ENCODE measurements at places on chromosomes 2 and 18. TPM values are rescaled to one million over a fixed set of nuclear protein-coding genes. Genes with fewer than 3 reads are reported as not detected.

The PROC gene
- total RNA-seq = 5.9 TPM

DNA sequence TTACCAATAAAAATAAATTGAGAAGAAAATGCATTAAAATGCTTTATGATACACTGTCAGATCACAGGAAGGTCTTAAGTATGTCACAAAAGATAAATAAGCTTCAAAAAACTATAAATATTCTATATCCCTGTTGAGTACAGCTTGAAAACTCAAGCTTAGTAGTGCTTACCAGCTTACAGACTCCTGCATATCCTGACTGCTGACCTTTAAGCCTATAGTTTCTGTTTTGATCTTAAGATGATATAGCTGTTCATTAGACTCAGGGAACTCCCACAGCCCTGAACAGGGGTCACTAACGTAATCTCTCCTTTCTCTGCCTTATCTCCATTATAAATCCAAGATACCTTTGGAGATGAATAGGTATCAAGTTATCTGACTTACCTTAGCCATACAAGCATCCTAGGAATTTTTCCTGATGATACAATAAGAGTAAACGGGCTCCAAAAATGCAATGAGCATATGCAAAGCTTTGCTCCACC lies 93.7 kb upstream of the RBBP8 start:
- H3K27me3 ChIP-seq = no peaks in the 10 kb centered on the region
- H3K4me3 ChIP-seq = no peak overlapping the region
- no peak for DNase-seq
- no peaks in the 10 kb centered on the region for H3K36me3 ChIP-seq
- H3K27ac ChIP-seq = no peak overlapping the region

- DNase-seq = peak; percentile 29
- no peaks in the 10 kb centered on the region for H3K36me3 ChIP-seq
- H3K4me3 ChIP-seq = no peak overlapping the region
Observed at GRCh38 chr2:215403441-215404347, 32.2 kb downstream of the FN1 start.

DNA sequence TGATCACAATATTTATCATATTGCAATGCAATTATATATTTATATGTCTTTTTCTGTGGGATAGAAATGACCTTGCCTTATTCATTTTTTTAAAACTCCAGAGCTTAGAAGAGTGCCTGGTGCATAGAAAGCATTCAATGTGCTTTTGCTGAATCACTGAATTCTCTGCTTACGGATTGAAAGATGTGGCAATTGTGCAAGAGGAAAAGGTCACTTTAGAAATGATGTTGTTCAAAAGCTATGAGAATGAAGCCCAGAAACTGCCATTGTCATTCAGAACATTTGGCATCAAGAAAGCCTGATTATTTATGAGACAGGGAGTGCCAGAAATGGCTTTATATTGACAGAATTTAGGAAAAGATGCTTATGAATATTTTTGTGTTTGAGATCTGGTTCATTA lies 678.6 kb upstream of the CDH2 start:
- no peaks in the 10 kb centered on the region for H3K27me3 ChIP-seq
- no peak for DNase-seq
- H3K36me3 ChIP-seq = no peaks in the 10 kb centered on the region
- H3K27ac ChIP-seq = no peak overlapping the region

GRCh38 chr2:96684883-96685576 lies 42.5 kb downstream of the FER1L5 start:
- no peak overlapping the region for H3K27ac ChIP-seq
- no peak for DNase-seq
- no peak overlapping the region for H3K4me3 ChIP-seq
- no peaks in the 10 kb centered on the region for H3K27me3 ChIP-seq
- no peaks in the 10 kb centered on the region for H3K4me1 ChIP-seq
- no peaks in the 10 kb centered on the region for H3K36me3 ChIP-seq

The PDCD1 gene
- 1.6 TPM for total RNA-seq

- H3K4me1 ChIP-seq = no peaks in the 10 kb centered on the region
- H3K27me3 ChIP-seq = no peaks in the 10 kb centered on the region
- no peak overlapping the region for H3K4me3 ChIP-seq
- DNase-seq = no peak
- no peaks in the 10 kb centered on the region for H3K36me3 ChIP-seq
Observed at GRCh38 chr2:49371128-49371701, 216.9 kb upstream of the FSHR start.

The STAMBP gene
- total RNA-seq = 34.8 TPM

DNA sequence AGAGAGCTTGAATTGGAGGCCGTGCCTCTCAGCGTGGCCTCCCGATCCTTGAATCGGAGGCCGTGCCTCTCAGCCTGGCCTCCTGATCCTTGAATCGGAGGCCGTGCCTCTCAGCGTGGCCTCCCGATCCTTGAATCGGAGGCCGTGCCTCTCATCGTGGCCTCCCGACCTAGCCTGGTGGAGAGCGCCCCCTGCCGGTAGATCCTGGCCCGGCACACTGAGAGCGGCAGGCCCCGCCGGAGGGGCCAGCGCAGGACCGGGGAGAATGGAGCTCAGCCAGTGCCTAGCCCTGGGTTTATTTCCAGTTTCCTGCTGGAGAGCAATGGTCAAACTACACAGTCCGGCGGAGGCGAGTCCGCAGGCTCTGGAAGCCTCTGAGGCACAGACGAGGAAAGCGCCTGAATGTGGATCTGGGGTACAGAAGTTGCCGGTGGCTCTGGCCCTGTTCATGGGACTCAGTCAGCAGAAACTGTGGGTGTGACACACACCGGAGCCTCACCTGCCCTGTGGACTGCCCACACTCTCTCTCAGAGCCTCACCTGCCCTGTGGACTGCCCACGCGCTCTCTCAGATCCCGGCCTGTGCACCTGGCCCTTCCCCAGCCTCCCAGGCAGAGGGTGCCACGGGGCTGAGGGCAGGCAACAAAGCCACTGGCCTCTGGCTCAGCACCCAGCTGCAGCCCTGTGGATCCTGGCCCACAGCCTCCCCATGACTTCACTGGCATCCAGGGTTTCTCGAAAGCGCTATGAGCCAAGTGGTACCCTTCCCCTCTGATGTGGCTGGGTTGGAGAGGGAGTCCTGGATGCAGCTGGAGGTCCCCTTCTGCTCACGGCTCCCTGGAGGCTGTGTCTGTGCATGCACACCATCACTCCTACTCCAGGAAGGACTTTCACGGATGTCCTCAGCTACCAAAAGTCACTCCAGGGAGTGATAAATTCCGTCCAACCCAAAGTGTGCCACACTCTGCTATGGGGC lies 1.5 kb downstream of the IL36B start:
- H3K4me3 ChIP-seq = no peak overlapping the region
- no peak overlapping the region for H3K27ac ChIP-seq
- H3K4me1 ChIP-seq = no peaks in the 10 kb centered on the region
- no peaks in the 10 kb centered on the region for H3K27me3 ChIP-seq
- no peaks in the 10 kb centered on the region for H3K36me3 ChIP-seq

DNA sequence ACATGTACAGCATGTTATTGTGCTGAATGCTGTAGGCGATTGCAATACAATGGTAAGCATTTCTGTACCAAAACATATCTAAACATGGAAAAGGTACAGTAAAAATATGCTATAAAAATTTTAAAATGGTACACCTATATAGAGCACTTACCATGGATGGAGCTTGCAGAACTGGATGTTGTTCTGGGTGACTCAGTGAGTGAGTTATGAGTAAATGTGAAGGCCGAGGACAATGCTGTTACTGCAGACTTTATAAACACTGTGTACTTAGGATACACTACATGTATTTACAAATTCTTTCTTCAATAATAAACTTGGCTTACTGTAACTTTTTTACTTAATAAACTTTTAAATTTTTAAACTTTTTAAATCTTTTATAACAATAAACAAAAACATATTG lies 473.4 kb upstream of the UBE2E3 start:
- no peak for DNase-seq
- no peaks in the 10 kb centered on the region for H3K27me3 ChIP-seq
- H3K4me3 ChIP-seq = no peak overlapping the region
- H3K36me3 ChIP-seq = no peaks in the 10 kb centered on the region
- no peak overlapping the region for H3K27ac ChIP-seq

GRCh38 chr2:235050980-235051351 lies 99.1 kb downstream of the SH3BP4 start:
- H3K4me3 ChIP-seq = no peak overlapping the region
- H3K27me3 ChIP-seq = no peaks in the 10 kb centered on the region
- peaks cover 30% of the 10 kb centered on the region for H3K36me3 ChIP-seq
- peak overlapping the region; percentile 72 for H3K27ac ChIP-seq
- DNase-seq = peak; percentile 90

DNA sequence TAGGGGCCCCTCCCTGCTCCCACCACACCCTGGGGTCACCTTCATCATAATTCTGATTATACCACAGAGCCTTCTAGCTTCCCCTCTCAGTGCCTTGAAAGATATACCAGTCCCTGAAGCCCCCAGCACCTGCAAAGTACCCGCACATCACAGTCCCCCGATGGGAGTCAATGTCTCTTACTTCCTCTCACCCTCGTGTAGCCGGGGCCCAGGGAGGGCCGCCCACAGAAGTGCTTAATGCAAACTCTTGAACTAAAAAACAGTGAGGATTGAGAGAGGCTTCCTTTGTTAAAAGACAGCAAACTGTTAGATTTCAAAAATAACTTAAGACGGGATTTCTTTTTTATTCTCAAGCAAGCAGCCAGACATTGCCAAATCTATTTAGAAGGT lies 76.5 kb downstream of the SFXN5 start:
- peaks cover 2% of the 10 kb centered on the region for H3K4me1 ChIP-seq
- DNase-seq = no peak
- H3K27me3 ChIP-seq = no peaks in the 10 kb centered on the region
- H3K36me3 ChIP-seq = no peaks in the 10 kb centered on the region
- H3K4me3 ChIP-seq = no peak overlapping the region

GRCh38 chr18:2948038-2948437 lies 64.9 kb downstream of the LPIN2 start:
- DNase-seq = no peak
- no peaks in the 10 kb centered on the region for H3K4me1 ChIP-seq
- peaks cover 3% of the 10 kb centered on the region for H3K36me3 ChIP-seq
- H3K27me3 ChIP-seq = no peaks in the 10 kb centered on the region
- H3K4me3 ChIP-seq = no peak overlapping the region
- no peak overlapping the region for H3K27ac ChIP-seq

- H3K4me3 ChIP-seq = no peak overlapping the region
- H3K4me1 ChIP-seq = no peaks in the 10 kb centered on the region
- H3K27me3 ChIP-seq = no peaks in the 10 kb centered on the region
- no peaks in the 10 kb centered on the region for H3K36me3 ChIP-seq
- no peak for DNase-seq
Observed at GRCh38 chr2:68861330-68861729, 9.9 kb downstream of the BMP10 start.

DNA sequence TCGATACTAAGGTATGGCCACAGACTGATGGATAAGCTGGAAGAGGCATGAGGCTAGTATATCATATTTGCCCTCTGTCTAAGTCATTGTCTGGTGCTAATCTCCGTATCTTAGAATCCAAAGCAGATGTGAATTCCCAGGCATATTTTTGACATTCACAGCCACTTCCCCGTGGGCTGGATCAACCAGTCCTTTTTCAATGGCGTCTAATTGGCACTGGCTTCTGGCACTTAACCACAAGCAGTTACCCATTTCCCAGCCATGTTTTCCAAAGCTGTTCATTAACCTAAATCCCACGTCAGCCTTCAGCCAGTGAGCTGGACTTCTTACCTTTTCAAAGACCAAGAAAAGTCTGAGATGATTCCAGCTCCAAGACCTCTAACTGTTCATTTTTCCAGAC lies 20.7 kb upstream of the ZNF407 start:
- peak overlapping the region; percentile 67 for H3K27ac ChIP-seq
- peaks cover 18% of the 10 kb centered on the region for H3K4me1 ChIP-seq
- no peak for DNase-seq
- no peaks in the 10 kb centered on the region for H3K27me3 ChIP-seq

The SAG gene
- not detected for total RNA-seq

The ADAM17 gene
- total RNA-seq = 29.9 TPM

- no peaks in the 10 kb centered on the region for H3K4me1 ChIP-seq
- H3K27me3 ChIP-seq = no peaks in the 10 kb centered on the region
- H3K27ac ChIP-seq = no peak overlapping the region
- H3K36me3 ChIP-seq = no peaks in the 10 kb centered on the region
- no peak overlapping the region for H3K4me3 ChIP-seq
Observed at GRCh38 chr2:182291296-182291695, 135.5 kb downstream of the PDE1A start.

The CEBPZOS gene
- total RNA-seq = 38.3 TPM

- no peak overlapping the region for H3K4me3 ChIP-seq
- H3K27ac ChIP-seq = no peak overlapping the region
- DNase-seq = no peak
- H3K4me1 ChIP-seq = no peaks in the 10 kb centered on the region
Observed at GRCh38 chr2:23707096-23707495, 219.8 kb downstream of the ATAD2B start.

DNA sequence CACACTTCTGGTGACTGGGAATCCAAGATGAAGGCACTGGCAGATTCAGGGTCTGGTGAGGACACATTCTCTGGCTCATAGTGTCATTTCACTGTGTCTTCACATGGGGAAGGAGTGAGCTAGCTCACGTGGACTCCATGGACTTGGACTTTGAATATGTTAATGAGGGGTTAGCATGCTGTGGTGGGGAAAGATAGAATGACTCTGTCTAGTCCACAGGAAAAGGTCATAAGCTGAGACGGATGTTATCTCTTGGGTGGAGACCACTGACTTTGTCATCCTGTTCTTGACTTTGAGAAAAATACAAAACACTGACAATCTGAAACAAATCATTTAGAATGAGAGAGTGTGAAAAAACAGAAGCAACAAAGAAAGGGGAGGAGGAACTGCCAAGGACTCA lies 145.9 kb downstream of the PIK3C3 start:
- no peak overlapping the region for H3K27ac ChIP-seq
- no peaks in the 10 kb centered on the region for H3K4me1 ChIP-seq
- H3K4me3 ChIP-seq = no peak overlapping the region
- H3K27me3 ChIP-seq = no peaks in the 10 kb centered on the region

DNA sequence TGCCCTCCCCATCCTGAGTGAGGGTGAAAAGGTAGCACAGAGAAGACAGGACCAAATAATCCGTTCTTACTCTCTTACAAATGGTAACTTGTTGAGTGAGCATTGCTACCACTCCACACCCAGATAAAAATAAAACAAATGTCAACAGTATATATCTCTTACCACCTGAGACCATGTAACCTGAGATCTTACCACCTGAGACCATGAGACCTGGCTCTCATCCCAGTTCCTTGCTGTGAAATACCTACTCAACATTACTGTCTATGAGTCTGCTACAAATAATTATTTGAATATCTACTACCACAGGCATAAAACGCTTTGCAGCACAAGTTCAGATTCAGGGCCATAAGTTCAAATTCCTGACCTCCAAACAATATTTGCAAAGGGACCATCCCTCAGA lies 234.7 kb downstream of the C1D start:
- H3K4me3 ChIP-seq = no peak overlapping the region
- no peak for DNase-seq
- H3K27me3 ChIP-seq = no peaks in the 10 kb centered on the region
- H3K4me1 ChIP-seq = no peaks in the 10 kb centered on the region
- H3K27ac ChIP-seq = no peak overlapping the region

- no peaks in the 10 kb centered on the region for H3K4me1 ChIP-seq
- H3K36me3 ChIP-seq = no peaks in the 10 kb centered on the region
- H3K27me3 ChIP-seq = no peaks in the 10 kb centered on the region
- H3K27ac ChIP-seq = no peak overlapping the region
- DNase-seq = no peak
Observed at GRCh38 chr2:215137741-215138340, 585 bp downstream of the ABCA12 start.

The AP1S3 gene
- total RNA-seq = 85.3 TPM

GRCh38 chr2:217857624-217858506 lies 144.9 kb downstream of the TNS1 start:
- no peak for DNase-seq
- H3K27ac ChIP-seq = peak overlapping the region; percentile 88
- H3K27me3 ChIP-seq = no peaks in the 10 kb centered on the region
- H3K36me3 ChIP-seq = peaks cover 21% of the 10 kb centered on the region
- H3K4me1 ChIP-seq = peaks cover 4% of the 10 kb centered on the region

All from kidney (tissue), 22 donors.